ENCODE measurements at places on chromosomes 11 and 22. TPM values are rescaled to one million over a fixed set of nuclear protein-coding genes. Genes with fewer than 3 reads are reported as not detected.

- H3K27me3 ChIP-seq: no peaks in the 10 kb centered on the region
- no peaks in the 10 kb centered on the region for H3K4me1 ChIP-seq
- H3K27ac ChIP-seq: no peak overlapping the region
- H3K36me3 ChIP-seq: no peaks in the 10 kb centered on the region
These were observed 1066.9 kb downstream of the BRD1 start for GRCh38 chr22:48760481-48761390.

DNA sequence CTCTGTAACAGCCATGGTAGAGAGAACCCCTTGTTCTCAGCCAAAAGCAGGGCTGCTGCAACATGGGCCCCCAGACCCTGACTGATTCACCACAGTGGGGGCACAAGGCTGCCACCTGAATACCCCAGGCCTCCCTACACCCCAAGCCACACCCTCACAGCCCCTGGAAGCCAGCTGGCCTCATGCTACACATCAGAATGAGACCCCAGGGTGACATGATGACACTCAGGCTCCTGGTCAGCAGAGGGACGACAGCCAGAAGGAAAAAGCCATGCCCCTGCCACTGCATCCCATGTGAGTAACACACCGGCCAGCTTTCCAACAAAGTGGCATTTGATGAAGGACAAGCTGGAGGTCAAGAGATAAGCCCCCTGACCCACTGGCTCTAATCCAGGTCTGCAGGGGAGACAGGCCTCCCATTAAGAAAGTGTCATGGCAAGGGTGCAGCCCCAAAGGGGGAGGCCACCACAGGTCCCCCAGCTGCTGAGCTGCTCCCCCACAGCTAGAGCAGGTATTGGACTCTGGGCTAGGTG lies 2.6 kb downstream of the CDPF1 start:
- H3K36me3 ChIP-seq: peaks cover 18% of the 10 kb centered on the region
- H3K27me3 ChIP-seq: no peaks in the 10 kb centered on the region
- no peak overlapping the region for H3K27ac ChIP-seq

- H3K27me3 ChIP-seq: no peaks in the 10 kb centered on the region
- H3K27ac ChIP-seq: no peak overlapping the region
- no peak overlapping the region for H3K4me3 ChIP-seq
These were observed 68.9 kb downstream of the C11orf65 start for GRCh38 chr11:108398439-108398838.

DNA sequence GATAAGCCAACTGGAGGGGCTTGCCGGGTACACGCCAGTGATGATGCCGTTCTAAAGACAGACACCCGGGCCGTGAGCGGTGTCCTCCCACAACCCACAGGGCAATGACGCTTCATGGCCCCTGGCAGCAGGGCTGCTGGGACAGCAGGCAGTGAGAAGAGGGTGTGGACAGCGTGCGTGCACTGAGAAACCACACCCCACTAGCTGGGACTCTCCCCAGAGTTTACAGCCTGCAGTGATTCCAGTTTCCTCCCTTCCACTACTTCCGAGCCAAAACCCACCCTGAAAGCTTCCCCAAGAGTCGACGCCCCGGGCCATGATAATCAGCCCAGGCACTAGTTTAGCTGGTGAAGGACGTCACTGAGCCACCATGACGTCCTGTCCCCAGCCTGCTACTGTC lies 29.2 kb downstream of the CPT1A start:
- H3K36me3 ChIP-seq: peaks cover 74% of the 10 kb centered on the region
- no peaks in the 10 kb centered on the region for H3K27me3 ChIP-seq
- H3K4me3 ChIP-seq: no peak overlapping the region
- no peak for DNase-seq
- peaks cover 3% of the 10 kb centered on the region for H3K4me1 ChIP-seq

The UPK3A gene
- not detected for total RNA-seq

All from SJSA1 (cell line).